Tongue (tissue), 3 donors: ENCODE measurements at places on chromosomes 6 and 20. TPM values are rescaled to one million over a fixed set of nuclear protein-coding genes. Genes with fewer than 3 reads are reported as not detected.

Gene WASF1
- total RNA-seq: 11.8 TPM

Gene EFCAB8
- 2.3 TPM for total RNA-seq

Gene PEX7
- total RNA-seq: 10.1 TPM

Gene CST2
- not detected for total RNA-seq

Gene APOM
- total RNA-seq: not detected

Gene PGBD1
- 8.5 TPM for total RNA-seq

Gene AGPAT4
- 11.4 TPM for total RNA-seq

Gene AGER
- total RNA-seq: 4.8 TPM
